Bladder microvascular endothelial cell (primary cell): ENCODE measurements at places on chromosomes 1 and 21. TPM values are rescaled to one million over a fixed set of nuclear protein-coding genes. Genes with fewer than 3 reads are reported as not detected.

ACP6 gene
- total RNA-seq = 1.8 and 3.4 TPM in 2 replicates

KCNT2 gene
- total RNA-seq = 0.13 TPM in 1 of 2 replicates, not detected in the other

YBX1 gene
- 629 and 744 TPM in 2 replicates for total RNA-seq

SYT11 gene
- 25.9 and 59.6 TPM in 2 replicates for total RNA-seq

OR2AK2 gene
- total RNA-seq = not detected in 2 replicates

CLCA4 gene
- total RNA-seq = not detected in 2 replicates

CELA2B gene
- not detected in 2 replicates for total RNA-seq

LINGO4 gene
- not detected in 2 replicates for total RNA-seq

LCE2C gene
- not detected in 2 replicates for total RNA-seq

PLPPR4 gene
- total RNA-seq = 0.25 and 0.65 TPM in 2 replicates

ATP6V1G3 gene
- not detected in 2 replicates for total RNA-seq

APH1A gene
- 122 and 129 TPM in 2 replicates for total RNA-seq

USH2A gene
- total RNA-seq = not detected in 2 replicates

KIFAP3 gene
- 12.1 and 26.4 TPM in 2 replicates for total RNA-seq
